Endodermal cell (in vitro differentiated cells): ENCODE measurements at places on chromosomes 4 and X.

DNA sequence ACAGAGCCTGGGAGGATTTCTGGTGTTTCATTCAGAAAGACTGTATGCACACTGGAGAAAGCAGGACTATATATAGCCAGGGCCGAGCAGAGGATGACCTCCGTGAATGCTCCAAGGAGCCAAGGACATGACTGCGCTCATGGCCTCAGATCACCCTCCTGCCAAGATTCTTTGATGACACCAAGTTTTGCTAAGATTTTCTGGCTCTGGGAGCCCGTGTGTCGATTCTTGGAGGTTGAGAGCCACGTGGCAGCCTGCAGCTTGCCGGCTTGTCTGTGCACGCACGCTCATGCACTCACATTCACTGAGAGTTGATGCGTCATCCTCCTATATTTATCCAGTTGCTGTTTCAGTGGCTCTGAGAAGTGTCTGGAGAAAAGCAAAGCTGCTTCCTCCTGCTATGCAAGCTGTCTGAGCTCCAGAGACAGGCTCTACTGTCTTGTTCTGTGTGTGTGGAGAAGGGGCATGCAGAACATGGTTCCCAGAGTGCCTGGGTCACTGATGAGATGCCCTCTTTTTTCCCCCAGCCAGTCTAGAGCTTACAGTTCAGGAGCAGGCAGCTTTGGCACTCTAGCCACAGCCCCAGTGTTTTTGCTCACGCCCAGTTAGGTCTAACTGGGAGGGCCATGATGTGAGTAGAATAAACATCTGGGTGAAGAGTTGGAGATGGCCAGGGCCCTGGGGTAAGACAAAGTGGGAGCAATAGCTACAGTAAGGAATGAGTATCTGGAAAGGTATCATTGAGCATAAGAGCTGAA lies 64.9 kb upstream of the SCOC start:
- DNase-seq: peak; percentile 29

DNA sequence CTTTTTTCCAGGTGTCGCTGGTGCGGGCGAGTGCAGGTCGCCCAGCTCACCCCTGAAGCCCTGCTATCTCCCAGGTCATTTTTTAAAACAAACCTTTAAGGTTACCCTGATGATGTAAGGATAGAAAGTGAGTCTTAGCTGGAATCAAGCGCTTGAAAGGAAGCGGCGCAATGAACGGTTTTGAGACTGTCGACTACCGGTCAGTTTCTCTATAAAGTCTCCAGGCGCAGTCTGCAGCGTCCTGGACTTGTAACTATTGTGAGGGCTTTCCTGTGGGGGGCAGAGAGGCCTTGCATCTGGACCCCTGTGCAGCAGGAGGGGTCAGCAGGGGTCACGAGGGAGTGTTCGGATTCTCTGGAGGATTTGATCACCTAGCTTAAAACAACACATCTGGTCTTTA lies 1.6 kb downstream of the KIT start:
- peak; percentile 60 for DNase-seq

- DNase-seq: no peak
Observed at GRCh38 chr4:110074570-110074969, 123.8 kb downstream of the ELOVL6 start.

DNA sequence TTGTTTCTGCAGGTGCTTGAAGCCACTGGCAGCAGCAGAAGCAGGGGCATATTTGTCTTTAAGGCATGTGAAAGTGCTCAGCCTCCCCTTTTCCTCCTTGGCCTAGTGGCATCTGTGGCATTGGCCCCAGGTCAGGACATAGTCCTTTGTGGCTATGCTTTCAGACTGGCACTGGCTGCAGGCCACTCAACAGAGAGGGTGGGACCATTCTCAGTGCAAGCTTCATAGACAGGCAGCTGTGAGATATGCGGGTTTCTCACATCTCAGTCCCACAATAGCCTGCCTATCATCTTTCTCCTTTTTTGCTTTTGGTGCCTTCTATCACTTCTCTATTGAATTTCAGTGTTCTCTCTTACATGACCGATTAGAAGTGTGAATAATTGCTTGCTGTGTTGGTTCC lies 104.8 kb downstream of the ACTRT1 start:
- no peak for DNase-seq

DNA sequence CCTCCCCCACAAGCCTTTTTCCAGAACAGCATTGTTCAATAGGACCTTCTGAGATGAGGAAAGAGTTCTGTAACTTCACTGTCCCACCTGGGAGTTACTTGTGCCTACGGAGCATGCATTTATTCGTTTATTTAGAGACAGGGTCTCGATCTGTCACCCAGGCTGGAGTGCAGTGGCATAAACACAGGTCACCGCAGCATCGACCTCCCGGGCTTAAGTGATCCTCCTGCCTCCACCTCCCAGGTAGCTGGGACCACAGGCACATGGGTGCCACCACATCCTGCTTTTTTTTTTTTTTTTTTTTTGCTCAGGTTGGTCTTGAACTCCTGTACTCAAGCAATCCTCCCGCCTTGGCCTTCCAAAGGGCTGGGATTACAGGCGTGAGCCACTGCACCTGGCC lies 2.9 kb downstream of the MAP3K15 start:
- DNase-seq: no peak

GRCh38 chr4:29309050-29309449 lies 1411.1 kb upstream of the PCDH7 start:
- no peak for DNase-seq

DNA sequence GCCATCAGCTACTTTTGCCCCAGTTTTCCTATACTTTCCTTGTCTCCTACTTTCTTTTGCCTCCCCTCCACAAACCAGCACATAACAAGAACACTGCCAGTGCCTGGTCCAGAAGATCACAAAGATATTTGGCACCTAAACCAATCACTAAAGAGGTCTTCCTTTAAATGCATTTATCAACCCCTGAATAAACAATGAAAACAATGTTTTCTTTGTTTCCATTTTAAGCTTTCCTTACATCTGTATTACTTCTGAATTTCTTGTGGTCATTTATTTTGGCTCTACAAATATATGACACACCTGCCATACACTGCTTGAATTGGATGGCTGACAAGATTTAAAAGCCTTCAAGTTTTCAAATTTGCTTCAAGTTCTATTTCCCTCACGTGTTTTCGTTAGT lies 43.9 kb downstream of the MBNL3 start:
- DNase-seq: no peak

DNA sequence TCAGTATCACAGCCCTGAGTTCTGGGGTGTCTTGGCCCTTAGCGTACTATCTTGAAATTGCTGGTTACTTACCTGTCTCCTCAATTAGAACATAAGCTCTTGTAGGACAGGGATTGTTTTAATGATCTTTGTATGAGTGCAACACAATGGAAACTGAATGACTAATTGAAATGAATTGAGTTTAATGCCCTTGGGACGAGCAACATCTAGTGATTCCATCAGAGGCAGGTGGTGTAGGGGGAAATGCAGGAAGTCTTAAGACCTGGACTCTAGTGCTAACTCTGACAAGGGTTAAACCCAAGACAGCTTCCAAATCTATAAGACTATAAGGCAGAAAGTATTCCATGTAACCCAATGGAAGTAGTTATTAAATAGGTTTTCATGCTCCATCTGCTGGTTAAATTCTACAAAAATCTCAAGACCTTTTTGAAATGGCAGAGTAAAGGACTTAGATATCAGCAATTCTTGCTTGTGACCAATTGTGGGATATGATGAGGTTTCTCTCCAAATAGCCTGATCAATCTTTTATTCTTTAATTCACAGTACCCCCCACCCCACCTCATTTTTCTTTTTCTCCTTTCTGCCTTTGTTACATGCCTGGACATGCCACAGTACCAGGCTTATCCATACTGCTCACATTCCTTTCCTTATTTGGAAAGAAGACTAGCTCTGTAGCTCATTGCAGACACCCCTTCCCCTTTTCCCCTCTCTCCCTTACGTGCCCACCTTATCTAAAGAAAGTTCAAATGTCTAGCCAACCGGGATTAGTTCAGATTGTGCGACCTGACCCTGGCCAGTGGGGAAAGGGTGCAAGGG lies 340.8 kb downstream of the PAPSS1 start:
- DNase-seq: no peak

GRCh38 chrX:50068285-50068563 lies 132.6 kb downstream of the AKAP4 start:
- DNase-seq: no peak

DNA sequence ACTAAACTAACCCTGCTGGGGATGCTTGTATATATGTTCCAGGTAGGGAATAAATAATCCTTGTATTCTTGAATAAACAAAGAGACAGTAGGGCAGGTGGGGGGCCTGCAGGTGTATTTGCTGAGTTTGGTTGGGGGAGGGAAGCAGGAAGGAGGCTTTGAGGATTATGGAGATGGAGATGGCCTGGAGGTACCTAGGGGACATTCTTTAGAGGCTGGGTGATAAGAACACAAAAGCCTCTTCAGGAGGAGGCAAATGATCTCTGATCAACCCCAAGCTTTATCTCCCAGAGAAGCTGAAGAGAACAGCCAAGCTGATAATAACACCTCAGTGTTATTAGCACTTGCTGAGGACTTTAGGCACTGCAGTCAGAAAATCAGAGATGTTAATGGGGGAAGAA lies 187.7 kb downstream of the MGST2 start:
- peak; percentile 79 for DNase-seq
